Left lobe of liver (tissue), 2 donors: ENCODE measurements at places on chromosomes 2 and 18. TPM values are rescaled to one million over a fixed set of nuclear protein-coding genes. Genes with fewer than 3 reads are reported as not detected.

- DNase-seq = no peak
These were observed 186.4 kb downstream of the ANAPC1 start for GRCh38 chr2:111697560-111697959.

DNA sequence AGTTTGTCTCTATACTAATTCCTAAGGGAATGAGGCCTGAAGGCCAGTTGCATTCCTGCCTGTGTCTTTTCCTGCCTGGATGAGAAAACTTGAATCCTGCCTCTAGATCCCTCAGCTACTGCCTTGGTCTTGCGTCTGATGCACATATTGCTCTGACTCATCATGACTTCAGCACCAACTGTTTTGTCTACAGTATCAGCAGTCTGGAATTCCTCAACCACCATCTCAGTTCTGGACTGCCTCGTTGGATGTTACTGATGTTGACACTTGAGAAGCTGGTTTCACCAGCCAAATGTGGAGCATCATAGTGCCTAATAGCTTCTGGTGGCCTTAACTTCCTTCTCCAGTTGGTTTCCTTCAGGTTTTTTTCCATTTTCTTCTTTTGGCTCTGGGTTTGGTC is 211.0 kb downstream of the CTNNA2 start:
- DNase-seq = no peak

GRCh38 chr2:17476830-17477229 is 41.4 kb downstream of the RAD51AP2 start:
- DNase-seq = no peak

DNA sequence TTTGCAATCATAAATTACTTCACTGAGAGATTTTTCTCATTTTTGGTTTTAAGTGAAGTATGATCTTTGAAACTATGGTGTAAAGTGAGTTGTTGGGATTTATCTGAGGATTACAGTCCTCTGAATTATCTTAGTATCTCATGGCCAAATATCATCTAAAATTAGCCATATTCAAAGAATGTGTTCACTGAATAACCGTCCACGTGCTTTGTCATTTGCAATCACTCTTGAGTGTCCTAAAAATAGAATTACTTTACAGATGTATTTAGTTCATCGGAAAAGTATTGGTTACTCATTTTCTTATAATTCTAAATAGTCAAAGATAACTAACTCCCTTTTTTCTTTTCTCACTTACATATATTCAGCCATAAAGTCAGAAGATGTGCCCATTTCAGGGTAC is 141.2 kb downstream of the RTN4 start:
- no peak for DNase-seq

GRCh38 chr2:4668381-4668780 is 965.0 kb downstream of the DCDC2C start:
- DNase-seq = no peak

- DNase-seq = no peak
These were observed 216.5 kb upstream of the SLC8A1 start for GRCh38 chr2:40668425-40668824.

DNA sequence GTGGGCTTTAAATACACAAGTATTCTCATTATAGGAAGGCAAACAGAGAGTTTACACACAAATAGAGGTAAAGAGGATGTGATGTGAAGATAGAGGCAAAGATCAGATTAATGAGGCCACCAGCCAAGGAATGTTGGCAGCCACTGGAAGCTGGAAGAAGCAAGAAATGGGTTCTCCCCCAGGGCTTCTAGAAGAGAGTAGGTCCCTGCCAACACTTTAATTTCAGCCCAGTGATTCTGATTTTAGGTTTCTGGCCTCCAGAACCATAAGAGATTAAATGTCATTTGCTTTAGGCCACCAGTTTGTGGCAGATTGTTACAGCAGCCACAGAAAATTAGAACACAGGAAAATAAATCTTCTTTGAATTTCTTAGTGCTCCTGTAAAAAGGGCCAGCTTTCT is 916.7 kb downstream of the CPS1 start:
- DNase-seq = no peak

- DNase-seq = no peak
These were observed 41.5 kb downstream of the YES1 start for GRCh38 chr18:770583-770961.

GRCh38 chr18:3524706-3525105 is 74.7 kb downstream of the TGIF1 start:
- no peak for DNase-seq

GRCh38 chr18:59024829-59025228 is 114.9 kb upstream of the SEC11C start:
- DNase-seq = no peak

DNA sequence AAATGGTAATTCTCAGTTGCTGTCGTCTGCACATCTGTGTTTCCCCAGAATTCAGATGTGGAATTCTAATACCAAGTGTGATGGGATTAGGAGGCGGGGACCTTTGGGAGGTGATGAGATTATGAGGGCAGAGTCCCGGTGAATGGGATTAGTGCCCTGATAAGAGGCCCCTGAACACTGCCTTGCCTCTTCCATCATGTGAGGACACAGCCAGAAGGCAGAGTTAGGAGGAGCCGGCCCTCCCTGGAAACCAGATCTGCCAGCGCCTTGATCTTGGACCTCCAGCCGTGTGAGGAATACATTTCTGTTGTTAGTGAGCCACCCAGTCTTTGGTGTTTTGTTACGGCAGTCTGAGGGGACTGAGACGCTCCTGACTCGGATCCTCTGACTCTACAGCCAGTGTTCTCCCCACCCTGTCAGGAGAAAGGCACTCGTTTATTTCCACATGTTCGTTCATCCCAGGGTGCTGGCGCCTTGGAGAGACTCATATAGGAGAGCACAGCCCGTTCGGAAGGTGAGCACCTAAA is 395.0 kb downstream of the ZNF516 start:
- DNase-seq = no peak

DNA sequence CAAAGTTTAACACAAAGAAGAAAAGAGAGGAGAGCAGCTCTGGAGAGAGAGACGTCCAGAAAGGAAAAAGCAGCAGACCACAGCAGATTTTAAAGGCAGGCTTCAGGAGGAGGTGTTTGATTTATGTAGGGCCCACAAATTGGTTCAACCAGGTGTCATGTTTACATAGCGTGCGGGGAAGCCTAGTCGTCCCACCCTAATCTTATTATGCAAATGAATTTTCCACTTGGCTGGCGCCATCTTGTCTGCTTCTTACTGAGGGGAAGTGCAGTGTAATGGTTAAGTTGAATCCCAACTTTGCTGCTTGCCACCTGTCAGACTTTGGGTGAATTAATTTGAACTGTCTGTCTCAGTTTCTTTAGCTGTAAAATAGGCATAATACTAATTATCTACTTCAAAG is 282.4 kb upstream of the CYRIA start:
- no peak for DNase-seq

DNA sequence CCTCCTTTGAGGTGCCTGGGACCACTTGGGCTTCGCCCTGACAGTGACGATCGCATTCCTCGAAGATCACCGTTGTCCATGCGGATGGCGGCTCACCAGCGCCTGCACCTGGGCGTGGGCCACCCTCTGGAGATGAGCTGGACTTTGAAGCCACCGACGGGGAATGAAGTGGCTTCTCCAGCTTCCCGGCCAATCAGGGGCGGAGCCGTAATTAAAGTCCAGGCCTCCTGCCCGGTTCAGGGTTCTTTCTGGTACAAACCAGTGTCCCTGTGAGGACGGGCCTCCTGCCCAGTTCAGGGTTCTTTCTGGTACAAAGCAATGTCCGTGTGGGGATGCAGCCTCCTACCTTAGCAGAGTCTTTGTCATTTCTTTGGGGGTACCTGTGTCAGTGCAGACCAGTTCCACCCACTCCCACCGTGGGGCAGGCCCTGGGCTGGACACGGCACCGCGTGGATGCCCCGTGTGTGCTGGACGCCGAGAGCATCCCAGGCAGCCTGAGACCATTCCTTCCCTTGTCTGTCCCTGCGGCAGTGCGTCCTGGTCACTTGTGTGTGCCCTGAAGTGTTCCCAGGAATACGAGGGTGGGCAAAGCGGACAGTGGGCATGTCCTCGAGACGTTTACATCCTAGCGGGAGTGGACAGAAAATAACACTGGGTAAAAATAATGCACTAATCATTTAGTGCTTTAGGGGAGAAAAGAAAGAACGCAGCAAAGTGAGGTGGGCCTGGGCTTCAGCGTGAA is 55.0 kb downstream of the KCNG2 start:
- DNase-seq = peak; percentile 33

- DNase-seq = no peak
These were observed 503.6 kb upstream of the SYT4 start for GRCh38 chr18:43780782-43781340.

DNA sequence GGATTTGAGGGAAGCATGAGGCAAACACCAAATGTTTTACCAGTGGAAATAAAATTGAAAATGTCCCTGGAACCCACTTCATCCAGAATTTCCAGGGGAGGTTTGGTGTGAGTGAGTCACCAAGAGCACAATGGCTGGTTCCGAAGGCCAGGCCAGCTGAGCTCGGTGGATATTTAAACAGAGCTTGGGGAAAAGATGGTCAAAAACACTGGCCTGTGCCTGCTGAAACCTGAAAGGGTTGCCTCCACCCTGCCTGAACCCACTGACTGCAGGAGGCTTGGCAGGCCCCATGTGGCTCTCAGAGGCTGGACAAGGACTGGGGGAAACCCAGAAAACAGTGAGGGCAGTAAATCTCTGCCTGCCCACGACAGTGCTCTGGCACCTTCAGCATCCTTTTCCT is 93.9 kb downstream of the TTC32 start:
- peak; percentile 18 for DNase-seq

- peak; percentile 97 for DNase-seq
These were observed at the start of gene MALT1 for GRCh38 chr18:58671111-58671631. Gene MALT1 (plus strand): TSS chr18:58671465. CDS start chr18:58671644, 179 bp downstream.

DNA sequence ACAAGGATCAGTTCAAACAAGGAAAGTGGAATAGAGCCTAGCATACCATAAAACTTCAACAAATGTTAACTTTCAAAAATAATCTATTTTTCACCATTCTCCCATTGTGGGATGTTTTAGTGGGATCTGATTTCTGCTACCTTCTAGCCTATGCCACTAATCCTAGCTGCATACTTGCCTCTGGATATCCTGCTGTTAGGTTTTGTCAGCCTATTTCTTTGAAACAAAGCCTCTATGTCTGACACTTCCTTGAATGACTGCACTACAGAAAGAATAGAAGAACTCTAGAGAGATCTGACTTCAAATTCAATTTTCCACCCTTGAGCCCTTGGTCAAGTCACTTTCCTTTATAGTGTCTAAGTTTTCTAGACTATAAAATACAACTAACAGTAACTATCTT is 291.5 kb downstream of the PTH2R start:
- DNase-seq = no peak

- DNase-seq = no peak
These were observed 255.7 kb downstream of the DSEL start for GRCh38 chr18:67260841-67261240.

DNA sequence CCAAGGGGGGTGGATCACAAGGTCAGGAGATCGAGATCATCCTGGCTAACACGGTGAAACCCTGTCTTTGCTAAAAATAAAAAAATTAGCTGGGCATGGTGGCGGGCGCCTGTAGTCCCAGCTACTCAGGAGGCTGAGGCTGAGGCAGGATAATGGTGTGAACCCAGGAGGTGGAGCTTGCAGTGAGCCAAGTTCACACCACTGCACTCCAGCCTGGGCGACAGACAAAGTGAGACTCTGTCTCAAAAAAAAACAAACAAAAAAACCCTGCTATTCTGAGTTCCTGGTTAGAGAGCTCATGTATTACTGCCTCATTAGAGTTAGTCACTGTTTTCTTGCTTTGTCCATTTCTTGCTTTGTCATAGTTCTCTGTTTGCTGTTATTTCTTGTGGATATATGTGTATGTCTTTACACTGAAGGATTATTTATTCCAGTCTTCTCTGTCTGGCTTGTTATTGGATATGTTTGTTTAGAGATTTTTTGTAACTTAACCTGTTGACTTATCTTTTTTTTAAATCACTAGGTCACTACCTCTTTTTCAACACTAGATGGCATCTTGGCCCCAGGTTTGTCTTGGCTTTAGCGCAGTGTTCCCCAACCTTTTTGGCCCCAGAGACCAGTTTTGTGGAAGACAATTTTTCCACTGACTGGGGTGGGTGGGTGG is 17.0 kb downstream of the TTLL4 start:
- DNase-seq = no peak

- DNase-seq = no peak
These were observed 6.8 kb upstream of the STK25 start for GRCh38 chr2:241514986-241515737.

GRCh38 chr2:125681976-125682805 is 973.8 kb upstream of the GYPC start:
- no peak for DNase-seq

DNA sequence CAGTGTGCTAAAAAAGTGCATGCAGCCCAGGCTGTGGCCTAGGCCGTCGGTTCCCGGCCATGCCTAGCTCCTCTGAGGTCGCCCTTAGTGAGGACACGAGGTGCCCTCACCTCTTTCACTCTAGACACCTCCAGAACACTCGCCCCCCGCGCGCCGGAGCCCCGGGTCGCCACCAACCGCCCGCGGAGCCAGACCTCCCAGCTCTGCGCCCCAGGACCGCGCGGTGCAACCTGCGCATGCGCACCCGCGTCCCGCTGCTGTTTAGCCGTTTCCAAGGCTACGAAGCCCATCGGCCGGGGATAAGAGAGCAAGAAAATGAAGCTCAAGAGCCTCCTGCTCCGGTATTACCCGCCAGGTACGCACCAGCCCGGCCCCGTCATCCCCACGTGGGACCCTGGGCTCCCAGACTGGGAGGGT is at the start of gene DAW1:
DAW1 (plus strand) TSS at position 257 of the 417 bp plus-strand sequence; CDS start at position 316, 59 bp downstream.
- peak; percentile 54 for DNase-seq

GRCh38 chr18:59848002-59848401 is 51.8 kb upstream of the PMAIP1 start:
- no peak for DNase-seq

DNA sequence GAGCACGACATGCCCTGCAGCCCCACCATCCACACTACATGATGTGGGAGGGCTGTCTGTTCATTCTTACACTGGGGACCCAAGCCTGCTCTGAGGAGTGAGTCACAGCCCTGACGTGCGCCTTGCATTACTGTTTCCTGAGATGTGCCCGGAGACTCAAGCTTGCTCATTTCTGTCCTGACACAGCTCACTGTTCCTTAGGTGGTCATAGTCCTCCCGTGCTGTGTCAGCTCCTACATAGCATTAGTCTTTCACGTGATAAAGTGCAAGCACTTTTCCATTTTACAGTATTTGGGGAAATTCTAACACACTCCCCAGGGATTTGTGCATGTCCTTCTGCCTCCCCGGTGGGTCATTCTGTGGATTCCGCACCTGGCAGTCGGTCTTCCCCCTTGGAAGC is 46.2 kb upstream of the TRIM43B start:
- DNase-seq = no peak

The L3MBTL4 gene
- 10.9 TPM for total RNA-seq

The C2orf76 gene
- total RNA-seq = 3.0 TPM

The ADD2 gene
- 0.33 TPM for total RNA-seq

The GALNT3 gene
- 1.1 TPM for total RNA-seq

The SPIRE1 gene
- total RNA-seq = 21.6 TPM

The ABCG8 gene
- total RNA-seq = 121 TPM

The ITM2C gene
- total RNA-seq = 14.2 TPM

The CYTIP gene
- 1.1 TPM for total RNA-seq

The AMMECR1L gene
- total RNA-seq = 6.4 TPM

The GULP1 gene
- total RNA-seq = 1.2 TPM

The STARD6 gene
- not detected for total RNA-seq

The GPR55 gene
- not detected for total RNA-seq
